ENCODE measurements at places on chromosomes 16 and 17. TPM values are rescaled to one million over a fixed set of nuclear protein-coding genes. Genes with fewer than 3 reads are reported as not detected.

HNF1B gene
- not detected for total RNA-seq

MYOCD gene
- 0.20 TPM for total RNA-seq

C16orf89 gene
- 48.6 TPM for total RNA-seq

ZMYND15 gene
- 0.89 TPM for total RNA-seq

TTYH2 gene
- total RNA-seq: 25.0 TPM

KRTAP2-3 gene
- total RNA-seq: not detected

SEPTIN12 gene
- total RNA-seq: 0.28 TPM

OSBPL7 gene
- 12.5 TPM for total RNA-seq

DNA sequence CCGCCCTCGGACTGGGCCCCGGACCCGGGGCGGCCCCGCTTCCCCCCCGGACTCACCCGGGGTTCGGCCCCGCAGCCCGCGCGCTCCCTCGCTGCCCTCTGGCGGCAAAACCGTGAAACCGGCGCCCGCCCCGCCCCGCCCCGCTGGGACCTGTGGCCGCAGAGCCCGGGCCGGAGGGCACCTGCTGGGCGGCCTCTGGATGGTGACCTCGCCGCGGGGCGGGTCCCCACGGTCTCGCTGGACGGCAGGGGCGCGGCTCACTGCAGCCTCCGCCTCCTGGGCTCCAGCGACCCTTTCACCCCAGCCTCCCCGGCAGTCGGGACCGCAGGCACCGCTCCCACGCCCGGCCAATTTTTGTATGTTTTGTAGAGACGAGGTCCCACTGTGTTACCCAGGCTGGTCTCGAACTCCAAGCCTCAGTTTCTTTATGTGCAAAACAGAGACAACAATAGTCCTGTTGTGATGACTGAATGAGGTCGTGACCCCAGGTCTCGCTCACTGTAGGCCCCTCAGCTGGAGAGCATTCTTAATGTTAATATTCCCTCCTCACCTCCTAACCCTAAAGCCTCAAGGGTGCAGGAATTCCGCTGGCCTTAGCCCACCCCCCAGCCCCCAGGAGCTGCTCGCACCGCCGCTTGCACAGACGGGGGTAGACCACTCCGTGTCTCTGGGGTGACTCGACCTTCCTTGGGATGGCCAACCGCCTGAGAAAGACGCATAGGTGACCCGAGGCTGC is 33.7 kb upstream of the RPH3AL start:
- DNase-seq: no peak

DNA sequence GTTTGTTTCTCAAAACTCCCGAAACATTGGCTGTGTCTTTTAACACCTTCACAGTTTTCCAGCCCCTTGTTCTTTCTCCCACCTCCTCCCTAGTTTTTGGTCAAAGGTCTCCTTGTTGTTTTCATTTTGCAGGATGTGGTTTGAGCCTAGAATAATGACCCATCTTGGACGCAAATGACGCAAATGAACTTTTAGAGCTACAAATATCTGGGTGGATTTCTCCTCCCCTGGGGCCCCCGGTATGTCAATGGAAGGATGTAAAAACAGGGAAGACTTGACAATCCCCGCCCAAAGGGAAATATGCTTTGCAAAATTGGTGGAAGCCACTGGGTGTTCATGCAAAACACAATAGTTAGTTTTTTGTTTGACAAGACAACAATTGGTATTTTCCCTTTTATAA is 236.0 kb upstream of the IRX3 start:
- no peak for DNase-seq

- DNase-seq: no peak
These were observed 13.2 kb upstream of the CCL23 start for GRCh38 chr17:36030956-36031355.

GRCh38 chr17:76528156-76528527 is 9.4 kb downstream of the CYGB start:
- DNase-seq: no peak

DNA sequence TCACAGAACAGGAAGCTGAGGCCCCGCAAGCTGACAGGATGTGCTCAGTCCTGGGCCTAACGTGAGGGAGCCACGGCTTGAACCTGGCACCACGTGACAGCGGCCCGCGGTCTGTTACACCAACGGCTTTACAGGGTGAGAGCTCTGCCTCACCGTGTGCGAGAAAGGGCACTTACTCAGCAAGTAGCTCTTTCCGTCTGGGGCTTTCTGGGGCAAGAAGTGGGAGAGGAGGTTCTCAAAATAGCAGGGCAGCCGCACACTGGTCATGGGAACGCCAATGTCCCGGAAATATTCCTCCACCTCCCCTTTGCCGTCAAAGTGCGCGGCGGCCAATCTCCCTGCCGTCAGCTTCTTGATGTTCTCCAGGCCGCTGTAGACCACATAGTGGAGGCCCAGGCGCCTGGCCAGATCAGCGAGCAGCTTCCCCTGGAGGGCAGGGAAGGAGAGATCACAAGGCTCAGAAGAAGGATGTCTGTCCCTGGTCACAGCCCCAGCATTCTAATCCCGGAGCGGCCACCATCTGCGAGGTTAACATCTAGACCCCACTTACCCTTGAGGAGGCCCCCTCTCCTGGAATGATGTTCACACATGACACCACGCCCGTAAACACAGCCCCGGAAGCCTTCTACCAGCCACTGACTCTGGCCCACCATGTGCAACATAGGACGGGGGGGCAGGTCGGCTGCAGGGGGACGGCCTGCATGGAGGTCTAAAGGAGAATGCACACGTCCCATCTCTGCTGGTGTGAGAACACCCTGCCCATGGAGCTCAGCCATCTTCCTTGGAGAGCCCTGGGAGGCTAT is 8.2 kb downstream of the NMRAL1 start:
- DNase-seq: no peak

DNA sequence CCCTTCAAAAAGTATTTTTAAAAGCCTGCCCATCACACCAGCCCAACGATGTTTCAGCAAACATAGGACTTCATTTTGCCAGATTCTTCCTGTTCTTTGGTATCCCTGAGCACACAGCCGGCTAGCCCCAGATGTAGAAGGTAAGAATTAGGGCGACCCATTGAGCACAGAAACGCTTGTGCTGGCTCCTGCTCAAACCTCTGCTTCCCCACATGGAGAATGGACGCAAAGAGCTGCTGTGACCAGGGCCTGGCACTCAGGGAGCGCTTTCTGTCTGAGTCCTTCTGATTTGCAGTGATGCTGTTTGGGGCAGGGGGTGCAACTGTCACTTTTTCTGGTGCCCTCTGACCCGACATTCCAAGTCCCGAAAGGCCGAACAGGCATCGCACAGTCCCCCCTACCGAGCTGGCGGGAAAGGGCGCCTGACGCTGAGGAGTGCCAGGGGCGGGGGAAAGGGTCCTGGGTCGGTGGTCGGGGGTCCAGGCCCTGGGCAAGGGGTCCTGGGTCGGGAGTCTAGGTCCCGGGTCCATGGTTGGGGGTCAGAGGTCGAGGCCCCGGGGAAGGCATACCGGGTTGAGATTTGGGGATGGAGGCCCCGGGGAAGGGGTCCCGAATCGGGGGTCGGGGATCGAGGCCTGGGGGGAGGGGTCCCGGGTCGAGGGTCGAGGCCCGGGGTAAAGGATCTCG is 930 bp downstream of the CHMP1A start:
- no peak for DNase-seq

- DNase-seq: no peak
These were observed 209.4 kb downstream of the SEC14L1 start for GRCh38 chr17:77349976-77350830.

DNA sequence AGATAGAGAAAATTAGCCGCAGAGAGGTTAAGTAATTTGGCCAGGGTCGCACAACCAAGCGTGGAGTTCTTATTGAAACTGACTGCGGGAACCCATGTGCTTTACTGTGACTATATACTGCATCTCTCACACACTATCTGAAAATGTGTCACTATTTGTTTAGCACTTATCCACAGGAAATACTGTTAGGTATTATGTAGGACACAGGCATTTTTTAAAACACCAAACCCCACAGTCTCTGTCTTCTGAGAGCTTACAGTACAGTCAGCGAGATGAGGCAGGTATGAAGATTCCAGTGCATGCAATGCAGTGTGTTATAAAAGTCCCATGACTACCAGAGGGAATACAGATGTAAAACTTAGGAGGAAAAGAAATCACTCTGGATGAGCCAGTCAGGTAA is 11.3 kb downstream of the RBL2 start:
- no peak for DNase-seq

DNA sequence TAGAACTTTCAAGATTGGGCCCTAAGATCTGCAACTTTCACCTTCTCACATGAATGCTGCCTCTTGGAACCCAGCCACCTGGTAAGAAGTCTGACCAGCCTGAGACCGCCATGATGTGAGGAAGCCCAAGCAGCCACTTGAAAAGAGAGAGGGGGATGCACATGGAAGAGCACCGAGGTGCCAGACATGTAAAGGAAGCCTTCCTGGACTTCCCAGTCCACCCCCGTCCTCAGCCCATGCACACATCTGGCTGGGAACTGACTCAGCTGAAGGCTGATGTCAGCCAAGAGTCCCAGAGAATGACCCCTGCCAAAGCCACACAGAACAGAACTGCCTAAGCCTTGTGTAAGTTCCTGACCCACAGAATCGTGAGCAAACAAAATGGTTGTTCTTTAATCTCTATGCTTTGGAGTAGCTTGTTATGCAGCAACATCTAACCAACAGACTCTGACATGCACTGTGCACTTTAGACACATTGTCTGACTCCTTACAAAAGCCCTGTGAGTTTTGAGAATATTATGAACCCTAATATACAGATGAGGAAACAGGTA is 86.7 kb downstream of the RMI2 start:
- DNase-seq: no peak

GRCh38 chr16:4945560-4946502 is 8.9 kb upstream of the PPL start:
- DNase-seq: no peak

- no peak for DNase-seq
These were observed 7.6 kb upstream of the MAP2K6 start for GRCh38 chr17:69406941-69407340.

DNA sequence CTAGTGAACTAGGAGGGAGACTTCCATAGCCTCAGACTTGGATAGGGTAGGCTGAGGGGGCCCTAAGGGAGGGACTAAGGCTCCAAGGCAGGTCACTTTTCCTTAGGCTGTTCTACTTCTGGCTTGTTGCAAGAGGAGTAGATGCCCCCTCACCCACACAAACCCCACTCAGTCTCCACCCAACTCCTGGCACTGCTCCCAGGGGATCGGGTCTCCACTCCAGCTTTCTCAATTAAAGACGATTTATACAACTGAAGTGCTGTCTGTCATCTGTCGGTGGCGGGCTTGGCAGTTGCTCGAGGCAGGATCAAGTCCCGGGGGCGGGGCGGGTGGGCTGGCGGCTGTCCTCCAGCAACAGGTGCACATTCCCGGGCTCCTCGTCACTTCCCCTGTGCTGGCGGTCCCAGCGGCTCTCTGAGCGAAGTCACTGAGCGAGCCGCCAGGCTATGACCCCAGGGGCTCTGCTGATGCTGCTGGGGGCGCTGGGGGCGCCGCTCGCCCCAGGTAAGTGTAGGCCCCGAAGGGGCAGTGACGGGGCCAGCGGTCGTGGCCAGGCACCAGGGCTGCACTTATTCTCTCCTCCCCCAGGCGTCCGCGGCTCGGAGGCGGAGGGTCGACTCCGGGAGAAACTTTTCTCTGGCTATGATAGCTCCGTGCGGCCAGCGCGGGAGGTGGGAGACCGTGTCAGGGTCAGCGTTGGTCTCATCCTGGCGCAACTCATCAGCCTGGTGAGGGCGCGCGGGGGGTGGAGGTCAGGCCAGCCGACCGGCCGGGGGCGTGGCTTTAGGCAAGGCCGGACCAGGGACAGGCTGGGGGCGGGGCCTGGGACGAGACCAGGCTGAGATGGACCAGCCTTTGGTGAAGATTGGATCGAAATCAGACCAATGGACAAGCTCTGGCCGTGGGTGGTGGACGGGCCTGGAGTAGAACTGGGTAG is at the start of gene CHRNB1:
Gene CHRNB1, plus strand, starts transcription at position 380 of the 937 bp plus-strand sequence. Its CDS starts 67 bp downstream, at position 447.
- DNase-seq: no peak

DNA sequence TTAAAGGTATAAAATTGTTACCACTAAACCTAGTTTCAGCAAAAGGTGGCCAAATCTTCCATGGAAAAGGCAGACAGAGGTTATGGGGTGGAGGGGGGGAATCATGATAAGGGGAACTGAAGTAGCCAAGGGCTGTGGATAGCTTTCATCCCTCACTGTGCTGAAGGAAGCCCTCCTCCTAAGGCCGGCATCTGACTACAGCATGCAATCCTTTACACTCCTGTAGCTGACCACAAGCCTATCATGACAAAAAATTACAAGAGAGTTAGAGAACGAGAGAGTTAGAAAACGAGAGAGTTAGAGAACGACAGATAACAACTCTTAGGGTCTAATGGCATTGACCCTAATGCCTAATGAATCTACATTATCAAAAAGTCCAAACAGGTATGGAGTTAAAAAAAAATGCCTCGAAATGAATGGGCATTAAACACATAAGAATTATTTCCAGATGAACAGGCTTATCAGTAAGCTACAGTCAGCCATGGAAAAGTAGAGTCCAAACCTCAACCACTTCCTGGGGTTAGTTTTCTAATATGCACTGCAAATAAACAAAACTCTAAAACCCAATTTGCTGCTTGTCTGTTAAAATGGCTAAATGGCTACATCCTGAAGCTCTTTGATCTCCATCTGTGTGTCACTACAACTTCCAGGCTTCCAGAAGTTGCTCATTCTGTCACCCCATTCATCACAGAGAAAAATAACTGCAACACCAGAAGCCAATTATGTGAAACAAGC is 29.7 kb downstream of the DUSP14 start:
- DNase-seq: no peak

DNA sequence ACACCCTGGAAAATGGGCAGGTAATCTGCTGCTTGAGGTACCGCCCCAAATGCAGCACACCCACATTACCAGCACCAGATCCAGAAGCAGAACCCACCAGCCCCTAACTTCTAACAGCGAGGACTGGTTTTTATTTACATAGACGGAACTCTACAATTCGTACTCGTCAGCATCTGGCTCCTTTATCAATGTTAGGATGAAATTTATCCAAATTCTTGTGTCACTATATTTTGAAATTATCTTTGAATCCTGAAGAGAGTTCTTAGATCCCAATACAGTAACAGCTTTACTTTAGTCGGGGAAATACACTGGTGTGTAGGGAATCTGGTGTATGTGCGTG is 332 bp upstream of the ALG1 start:
- no peak for DNase-seq

- DNase-seq: no peak
These were observed 4.6 kb downstream of the RASD1 start for GRCh38 chr17:17491546-17491988.

- no peak for DNase-seq
These were observed 16.7 kb downstream of the ANKRD40 start for GRCh38 chr17:50690887-50691549.

GRCh38 chr17:77323413-77324171 is 182.8 kb downstream of the SEC14L1 start:
- DNase-seq: no peak

- DNase-seq: no peak
These were observed 23.8 kb upstream of the SLC12A3 start for GRCh38 chr16:56841233-56841632.

GRCh38 chr16:10862438-10862837 is 14.6 kb upstream of the CIITA start:
- no peak for DNase-seq
